ENCODE measurements at places on chromosomes 7 and 10.
A peak's percentile ranks its signal among the peaks of the same experiment; 100 is the strongest.

DNA sequence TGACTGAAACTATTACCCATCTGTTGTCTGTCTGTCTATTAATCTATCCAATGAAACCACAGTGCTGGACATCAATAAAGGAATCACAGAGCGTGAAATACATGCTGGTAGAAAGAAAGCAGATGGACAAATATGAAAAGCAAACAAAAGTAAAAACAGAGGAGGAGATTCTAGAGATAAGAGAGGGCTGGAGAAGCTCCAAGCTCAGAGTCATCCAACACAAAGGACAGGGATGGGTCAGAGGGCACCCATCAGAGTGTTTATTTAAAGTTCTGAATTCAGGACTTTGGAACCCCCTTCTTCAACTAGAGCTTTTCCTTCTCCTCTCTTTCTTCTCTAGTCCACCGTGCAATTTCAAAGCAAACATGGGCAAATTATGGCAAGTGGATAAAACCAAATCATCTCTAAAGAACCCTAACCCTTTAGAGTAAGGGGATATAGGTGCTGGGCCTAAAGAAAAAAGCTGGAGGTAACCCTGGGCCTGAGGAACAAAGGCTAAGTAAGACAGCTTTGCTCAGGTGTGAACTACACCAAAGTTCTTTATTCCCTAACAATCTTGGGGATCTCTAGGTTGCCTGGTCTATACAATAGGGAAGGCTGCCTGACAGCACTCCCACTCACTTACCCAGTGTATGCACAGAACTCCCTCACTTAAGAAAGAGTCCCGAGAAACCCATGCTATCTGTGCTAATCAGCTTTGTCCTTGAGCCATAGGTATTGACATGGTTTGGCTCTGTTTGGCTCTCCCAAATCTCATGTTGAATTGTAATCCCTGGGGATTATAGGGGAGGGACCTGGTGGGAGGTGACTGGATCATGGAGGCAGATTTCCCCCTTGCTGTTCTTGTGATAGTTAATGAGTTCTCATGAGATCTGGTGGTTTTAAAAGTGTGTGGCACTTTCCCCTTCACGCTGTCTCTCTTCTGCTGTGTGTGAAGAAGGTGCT, 97.0 kb downstream of the BAMBI start:
- no peak for DNase-seq

- peak; percentile 73 for DNase-seq
Measured at GRCh38 chr7:92740700-92741126, 95.7 kb downstream of the CDK6 start.

- peak; percentile 65 for DNase-seq
Measured at GRCh38 chr10:122911889-122912484, 1.6 kb downstream of the FAM24A start.

DNA sequence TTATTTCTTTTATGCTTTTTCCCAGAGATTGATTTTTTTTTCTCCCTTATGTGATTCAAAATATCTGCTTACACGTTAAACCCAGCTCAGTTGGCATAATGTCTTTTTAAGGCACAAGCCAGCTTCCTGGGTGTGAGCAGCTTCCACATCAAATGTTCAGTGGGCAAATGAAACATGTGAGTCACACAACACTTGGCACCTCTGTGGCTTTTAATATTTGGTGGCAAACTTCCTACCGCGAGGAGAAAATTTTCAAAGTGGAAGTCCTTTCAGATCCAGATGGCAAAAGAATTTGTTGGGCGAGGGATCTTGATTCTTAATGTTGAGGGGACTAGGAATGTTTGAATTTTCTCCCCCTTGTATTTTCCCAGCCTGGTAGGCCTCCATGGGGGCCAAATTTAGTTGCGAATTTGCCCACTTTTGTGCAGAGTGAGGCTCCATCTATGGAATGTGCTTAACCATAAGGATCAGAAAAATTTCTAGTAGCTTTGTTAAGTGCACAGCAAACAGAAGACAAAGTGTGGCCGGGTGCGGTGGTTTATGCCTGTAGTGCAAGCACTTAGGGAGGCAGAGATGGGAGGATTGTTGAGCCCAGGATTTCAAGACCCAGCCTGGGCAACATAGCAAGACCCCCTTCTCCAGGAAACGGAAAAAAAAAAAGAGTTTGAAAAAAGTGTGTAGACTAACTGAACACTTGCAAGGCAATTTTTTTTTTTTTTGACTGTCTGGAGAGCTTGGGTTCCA, 31.0 kb downstream of the CUX1 start:
- DNase-seq = no peak

GRCh38 chr10:37703114-37703513, 154.3 kb downstream of the ZNF248 start:
- no peak for DNase-seq

- DNase-seq = no peak
Measured at GRCh38 chr10:27390681-27391080, 113.4 kb upstream of the RAB18 start.

DNA sequence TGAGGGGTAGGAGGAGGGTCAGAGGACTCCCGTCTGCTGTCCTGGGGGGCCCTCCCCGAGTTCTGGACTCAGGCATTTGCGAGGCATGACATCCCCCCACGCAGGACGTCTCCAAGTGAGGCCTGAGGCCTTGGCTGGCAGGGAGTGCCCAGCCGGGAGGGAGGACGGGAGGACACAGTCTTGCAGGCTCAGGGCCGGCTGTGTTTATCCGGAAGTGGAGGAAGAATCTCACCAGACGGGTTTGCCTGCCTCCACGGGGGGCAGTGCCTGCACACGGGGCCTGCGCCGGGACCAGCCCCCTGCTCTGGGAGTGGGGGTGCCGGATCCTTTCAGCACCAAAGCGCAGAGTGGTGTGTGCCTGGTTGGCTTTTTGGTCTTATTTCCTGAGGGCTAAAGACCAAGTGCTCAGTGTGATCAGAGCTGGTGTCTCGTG, 10.9 kb downstream of the PWWP2B start:
- DNase-seq = peak; percentile 24

GRCh38 chr10:110864662-110865140, 7.0 kb upstream of the PDCD4 start:
- DNase-seq = no peak

DNA sequence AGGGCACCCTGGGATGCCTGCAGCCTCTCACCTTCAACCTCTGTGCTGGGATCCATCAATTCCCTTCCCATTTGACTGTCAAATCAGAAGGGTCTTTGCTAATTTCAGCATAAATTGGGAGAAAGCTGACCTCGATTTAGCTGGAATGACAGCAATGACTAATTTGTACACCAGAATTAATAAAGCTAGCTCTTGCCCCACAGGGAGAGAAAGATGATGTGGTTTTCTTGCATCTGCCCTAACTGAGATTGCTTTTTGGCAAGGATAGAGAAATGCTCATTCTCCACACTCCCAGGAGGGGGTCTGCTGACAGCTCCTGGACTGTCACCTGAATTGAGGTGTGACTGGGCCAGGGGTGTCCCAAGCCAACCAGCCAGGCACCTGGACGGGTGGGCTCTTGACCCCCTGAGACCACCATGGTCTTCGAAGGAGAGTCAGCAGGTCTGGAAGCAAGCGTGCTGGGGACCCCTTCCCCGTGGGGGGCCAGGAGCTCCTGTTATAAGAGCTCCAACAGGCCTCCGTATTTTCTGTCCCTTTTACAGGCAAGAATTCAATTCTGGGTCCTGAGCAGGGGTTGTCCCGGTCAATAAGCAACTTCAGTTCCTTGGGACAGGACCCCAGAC, 42.1 kb downstream of the RBM17 start:
- DNase-seq = no peak

DNA sequence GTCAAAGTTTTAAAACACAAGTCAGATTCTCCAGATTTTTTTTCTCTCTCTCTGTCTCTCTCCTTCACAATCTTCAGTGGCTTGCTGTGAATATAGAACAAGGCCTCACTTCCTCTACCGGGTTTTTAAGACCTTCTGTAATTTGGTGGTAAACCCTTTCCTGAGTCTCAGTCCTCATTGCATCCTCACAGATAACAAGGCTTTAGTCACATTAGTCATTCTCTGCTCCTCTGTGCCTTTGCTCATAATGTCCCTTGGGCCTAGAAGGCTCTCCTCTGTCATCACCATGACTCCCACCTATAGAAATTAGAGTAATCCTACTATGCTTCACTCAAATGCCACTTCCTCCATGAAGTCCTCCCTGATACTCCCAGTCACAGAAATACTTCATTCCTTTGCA, 172.7 kb upstream of the HPS1 start:
- no peak for DNase-seq

- DNase-seq = no peak
Measured at GRCh38 chr10:132877473-132877872, 64.9 kb downstream of the CFAP46 start.

DNA sequence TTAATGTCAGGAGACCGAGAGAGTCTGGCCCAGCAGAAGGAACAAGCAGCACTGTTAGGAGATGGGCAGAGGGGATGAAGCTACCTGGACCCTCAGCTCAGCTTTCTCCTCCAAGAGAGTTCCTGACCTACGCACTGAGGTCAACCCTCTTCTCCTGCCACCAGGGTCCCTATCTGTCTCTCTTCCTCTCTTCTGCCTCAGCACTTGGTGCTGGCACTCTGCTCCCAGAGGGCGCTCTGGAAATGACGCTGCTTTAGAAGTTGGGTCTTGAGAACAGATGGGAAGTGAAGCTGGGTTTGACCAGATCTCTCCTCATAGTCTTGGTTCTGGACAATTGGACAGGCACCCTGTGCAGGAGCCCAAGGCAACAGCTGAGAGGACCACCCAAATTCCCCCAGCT, 216.0 kb upstream of the AGK start:
- no peak for DNase-seq

GRCh38 chr10:27225642-27226257, 14.8 kb downstream of the ACBD5 start:
- DNase-seq = no peak

DNA sequence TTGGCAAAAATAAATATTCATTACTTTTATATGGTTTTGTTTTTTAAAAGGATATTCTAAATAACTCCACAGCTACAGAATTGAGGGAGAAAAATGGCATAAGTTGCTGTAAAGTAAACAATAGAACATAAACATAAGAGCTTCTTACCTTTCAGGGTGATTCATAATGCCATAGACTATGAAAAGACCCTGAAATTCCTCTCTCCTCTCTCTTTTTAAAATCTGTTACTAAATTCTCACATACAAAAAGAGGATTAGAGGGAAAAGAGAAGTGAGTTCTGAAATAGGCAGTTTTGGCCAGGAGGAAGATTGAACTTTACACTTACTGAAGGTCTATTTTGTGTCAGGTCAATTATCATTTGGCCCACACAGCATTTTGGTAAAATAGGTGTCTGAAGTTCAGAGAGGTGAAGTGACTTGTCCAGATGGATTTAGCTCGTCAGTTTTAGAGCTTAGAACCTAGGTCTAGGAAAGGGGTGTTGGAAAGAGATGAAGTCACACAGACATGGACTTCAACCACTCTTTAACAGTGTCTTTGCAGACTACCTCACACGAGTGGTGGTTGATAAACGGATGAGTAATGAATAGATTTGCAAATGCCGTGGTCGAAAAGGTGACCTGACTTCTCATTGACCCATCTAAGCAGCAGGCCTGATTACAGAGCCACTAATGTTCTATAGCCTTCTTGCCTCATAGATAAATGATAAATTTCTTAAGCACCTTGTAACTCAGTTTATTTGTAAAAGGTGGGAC, 190.6 kb upstream of the CCDC6 start:
- no peak for DNase-seq

- DNase-seq = no peak
Measured at GRCh38 chr7:16838386-16838785, 33.6 kb upstream of the AGR2 start.

DNA sequence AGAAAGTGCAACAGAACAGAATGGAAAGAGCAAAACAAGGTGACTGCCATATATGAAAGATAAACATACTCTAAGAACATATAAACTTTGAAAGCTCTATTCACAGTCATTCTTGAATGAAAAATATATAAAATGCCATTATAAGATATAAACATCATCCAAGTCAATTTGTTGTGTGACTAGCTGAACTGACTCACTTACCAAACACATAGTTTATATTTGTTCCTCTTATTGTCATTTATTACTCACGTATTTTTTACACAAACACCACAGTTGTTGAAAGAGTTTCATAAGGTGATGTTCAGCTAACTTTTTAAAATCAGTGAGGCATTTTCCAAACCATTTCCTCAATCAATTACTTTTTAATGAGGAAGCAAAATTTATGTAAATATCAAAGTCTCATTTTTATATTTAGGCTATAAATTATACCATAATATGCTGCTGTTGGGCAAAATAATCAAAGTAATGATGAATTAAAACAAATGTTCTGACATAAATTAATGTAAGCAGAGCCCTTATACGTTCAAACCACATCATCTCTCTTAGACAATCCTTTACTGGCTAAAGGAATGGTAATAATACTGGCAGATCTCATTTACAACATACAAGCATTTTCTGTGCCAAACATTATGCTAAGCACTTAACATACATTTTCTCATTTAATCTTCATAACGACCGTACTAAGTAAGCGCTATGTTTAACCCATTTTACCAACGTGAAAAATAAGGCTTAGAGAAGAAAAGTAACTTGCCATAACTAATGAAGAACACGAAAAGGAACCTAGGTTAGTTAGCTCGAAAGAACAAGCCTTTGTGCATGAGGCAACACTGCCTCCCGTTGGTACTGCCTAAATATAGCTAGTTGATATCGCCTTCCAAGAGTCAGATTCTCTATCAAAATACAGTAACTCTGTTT, 7.3 kb downstream of the LRRN3 start:
- peak; percentile 64 for DNase-seq

DNA sequence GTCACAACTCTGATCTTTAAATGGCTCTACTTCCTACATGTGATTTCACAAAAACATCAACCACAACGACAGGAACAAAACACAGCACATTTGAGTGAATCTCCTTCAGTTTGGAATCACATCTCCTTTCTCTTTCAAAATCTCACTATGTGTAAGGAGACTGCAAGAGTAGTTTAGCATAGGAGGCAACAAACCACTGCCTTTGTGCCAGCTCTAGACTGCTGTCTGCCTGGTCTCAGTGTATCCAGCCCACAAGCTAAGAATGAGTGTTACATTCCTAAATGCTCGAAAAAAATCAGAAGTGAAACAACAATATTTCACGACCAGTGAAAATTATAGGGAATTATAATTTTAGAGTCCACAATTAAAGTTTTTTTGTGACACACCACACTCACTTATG, 217.0 kb upstream of the STEAP4 start:
- no peak for DNase-seq

DNA sequence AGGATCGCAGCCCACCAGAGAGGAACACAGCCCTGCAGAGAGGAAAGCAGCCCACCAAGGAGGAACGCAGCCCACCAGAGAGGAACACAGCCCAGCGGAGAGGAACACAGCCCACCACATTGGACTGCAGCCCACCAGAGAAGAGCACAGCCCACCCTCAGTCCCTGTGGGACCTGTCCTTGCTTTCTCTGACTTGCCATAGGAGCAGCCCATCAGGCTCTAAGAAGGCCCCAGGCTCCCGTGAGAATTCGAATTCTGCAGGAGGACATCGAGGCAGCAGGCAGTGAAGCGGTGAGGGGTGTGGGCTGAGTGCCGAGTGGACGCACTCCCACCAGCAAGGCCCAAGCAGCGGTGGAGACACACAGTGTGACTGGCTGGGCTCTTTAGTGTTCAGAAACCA, 59.1 kb downstream of the HTR5A start:
- DNase-seq = no peak

DNA sequence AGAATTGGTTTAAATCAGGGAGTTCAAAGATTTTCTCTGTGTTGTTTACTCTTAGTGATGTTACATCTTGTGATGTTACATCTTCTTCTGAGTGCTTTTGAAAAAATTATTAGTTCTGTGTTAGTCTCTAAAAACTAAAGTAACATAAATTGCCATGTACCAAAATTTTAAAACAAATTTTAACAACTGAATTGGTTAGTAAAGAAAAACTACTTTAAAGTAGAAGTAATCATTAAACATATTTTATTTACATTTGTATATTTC, 5.2 kb upstream of the IGF2BP3 start:
- DNase-seq = no peak
